ENCODE measurements at places on chromosomes 4 and X. TPM values are rescaled to one million over a fixed set of nuclear protein-coding genes. Genes with fewer than 3 reads are reported as not detected.

- DNase-seq = no peak
Measured at GRCh38 chrX:2536141-2536540, 35.4 kb upstream of the DHRSX start.

DNA sequence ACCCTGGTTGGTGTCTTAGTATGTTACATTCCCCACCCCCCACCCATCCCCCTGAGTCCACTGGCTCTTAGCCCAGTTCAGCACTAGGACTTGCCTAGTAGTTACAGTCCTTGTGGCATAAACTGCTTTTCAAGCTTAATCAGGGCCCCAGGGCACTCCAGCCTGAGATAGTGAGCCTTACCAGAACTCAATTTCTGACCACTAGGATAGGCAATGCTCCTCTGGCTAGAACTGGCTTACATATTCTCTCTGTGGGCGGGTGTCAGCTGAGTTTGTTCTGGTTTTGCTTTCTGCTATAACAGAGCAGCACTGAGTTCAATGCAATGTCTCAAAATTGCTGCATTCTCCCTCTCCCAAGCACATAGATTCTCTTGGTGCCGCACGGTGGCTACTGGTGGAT is 391.4 kb upstream of the DIPK2B start:
- no peak for DNase-seq

Gene USP9X
- polyA plus RNA-seq = 30.0 TPM

GRCh38 chrX:129496625-129497024 is 26.7 kb downstream of the SMARCA1 start:
- DNase-seq = no peak

DNA sequence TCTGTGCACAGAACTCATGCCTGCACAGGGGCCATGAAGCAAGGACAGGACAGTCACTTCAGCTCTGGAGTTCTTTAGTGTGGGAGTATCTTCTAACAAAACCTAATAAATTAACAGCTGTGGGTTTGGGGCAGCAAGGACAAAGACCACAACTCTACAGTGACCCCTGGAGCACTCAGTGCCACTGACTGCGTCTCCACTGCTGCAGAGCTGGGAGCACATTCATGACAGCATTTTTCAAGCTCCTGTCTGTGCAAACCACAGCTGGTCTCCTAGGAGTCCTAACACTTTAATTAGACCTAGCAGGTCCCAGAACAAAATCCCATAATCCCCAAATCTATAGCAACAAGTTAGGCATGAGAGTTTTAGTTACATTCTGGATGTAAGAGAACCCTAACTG is 76.5 kb downstream of the RTL9 start:
- no peak for DNase-seq

DNA sequence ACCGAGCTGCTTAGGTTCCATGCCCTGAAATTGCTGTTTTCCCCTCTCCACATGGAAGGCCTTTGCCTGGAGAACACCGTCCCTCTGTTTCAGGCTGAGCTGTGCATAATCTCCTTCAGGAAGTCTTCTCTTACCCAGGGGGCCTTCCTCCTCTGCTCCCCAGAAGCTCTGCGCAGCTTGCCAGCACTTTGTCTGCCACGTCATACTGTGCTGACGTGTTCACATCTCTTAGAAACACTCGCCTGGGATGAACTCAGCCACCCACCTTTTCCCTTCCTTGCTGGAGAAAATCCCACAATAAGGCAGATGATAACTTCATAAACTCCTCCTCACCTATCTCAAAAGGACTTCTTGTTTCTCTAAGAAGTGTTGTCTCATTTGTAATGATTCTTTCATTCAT is 110.7 kb downstream of the ARHGAP10 start:
- no peak for DNase-seq

Gene TRIM2
- polyA plus RNA-seq = 12.2 TPM

DNA sequence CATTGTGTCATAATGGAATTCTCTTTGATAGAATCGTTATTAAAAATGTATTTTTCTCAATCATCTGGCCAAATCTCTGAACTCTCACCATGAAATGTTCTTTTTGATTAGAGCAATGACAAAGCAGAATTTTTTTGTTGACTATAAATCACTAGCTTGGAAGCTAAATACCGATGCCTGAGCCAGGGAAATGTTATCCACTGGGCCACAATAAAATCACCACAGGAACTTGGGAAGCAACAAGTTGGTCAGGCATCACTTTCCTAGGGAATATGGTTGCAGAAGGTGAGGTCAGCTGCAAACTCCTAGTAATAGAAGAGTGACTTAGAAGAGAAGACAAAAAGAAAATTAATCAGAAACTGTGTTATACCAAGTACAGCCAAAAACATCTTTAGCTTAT is 60.6 kb upstream of the CFAP47 start:
- no peak for DNase-seq

- DNase-seq = no peak
Measured at GRCh38 chr4:185227713-185228278, 18.4 kb downstream of the SNX25 start.

Gene SPANXN3
- polyA plus RNA-seq = not detected

Gene CCNB3
- 0.98 TPM for polyA plus RNA-seq

Gene RHOXF2B
- polyA plus RNA-seq = 0.03 TPM

Gene ENPP6
- polyA plus RNA-seq = not detected

Gene SSX2B
- not detected for polyA plus RNA-seq

GRCh38 chr4:14783011-14783877 is 219.0 kb upstream of the CPEB2 start:
- peak; percentile 87 for DNase-seq

GRCh38 chrX:54085666-54086065 is 41.4 kb upstream of the PHF8 start:
- DNase-seq = no peak

Gene PABPC1L2A
- polyA plus RNA-seq = not detected

DNA sequence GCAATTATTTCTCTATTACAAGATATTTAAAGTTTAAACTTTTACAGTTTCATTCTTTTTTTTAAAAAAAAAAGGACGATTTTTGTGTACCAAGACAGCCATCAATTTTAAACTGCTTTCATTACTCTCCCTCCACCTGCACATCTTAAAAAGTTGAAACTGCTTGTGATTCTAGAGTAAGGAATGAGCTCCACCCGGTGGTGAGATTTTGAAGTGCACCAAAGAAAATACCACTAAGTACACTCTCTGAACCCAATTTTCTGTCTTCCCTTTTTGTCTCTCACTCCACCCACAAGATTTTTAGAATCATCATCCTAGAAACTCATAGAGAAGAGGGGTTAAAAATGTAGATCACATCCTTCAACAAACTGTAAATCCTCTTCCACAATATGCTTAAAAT is 91.3 kb upstream of the WDR44 start:
- peak; percentile 26 for DNase-seq

GRCh38 chr4:8021796-8022195 is 82.1 kb upstream of the AFAP1 start:
- DNase-seq = no peak

Gene SCOC
- polyA plus RNA-seq = 47.2 TPM

Gene NUDT10
- polyA plus RNA-seq = 0.24 TPM

GRCh38 chrX:9466124-9466495 is 1.3 kb downstream of the TBL1X start:
- DNase-seq = no peak

GRCh38 chrX:129823522-129823921 is 20.2 kb downstream of the ZDHHC9 start:
- DNase-seq = no peak

GRCh38 chr4:186651624-186652023 is 72.0 kb downstream of the FAT1 start:
- no peak for DNase-seq

- no peak for DNase-seq
Measured at GRCh38 chr4:165208221-165208652, 876 bp downstream of the KLHL2 start.

DNA sequence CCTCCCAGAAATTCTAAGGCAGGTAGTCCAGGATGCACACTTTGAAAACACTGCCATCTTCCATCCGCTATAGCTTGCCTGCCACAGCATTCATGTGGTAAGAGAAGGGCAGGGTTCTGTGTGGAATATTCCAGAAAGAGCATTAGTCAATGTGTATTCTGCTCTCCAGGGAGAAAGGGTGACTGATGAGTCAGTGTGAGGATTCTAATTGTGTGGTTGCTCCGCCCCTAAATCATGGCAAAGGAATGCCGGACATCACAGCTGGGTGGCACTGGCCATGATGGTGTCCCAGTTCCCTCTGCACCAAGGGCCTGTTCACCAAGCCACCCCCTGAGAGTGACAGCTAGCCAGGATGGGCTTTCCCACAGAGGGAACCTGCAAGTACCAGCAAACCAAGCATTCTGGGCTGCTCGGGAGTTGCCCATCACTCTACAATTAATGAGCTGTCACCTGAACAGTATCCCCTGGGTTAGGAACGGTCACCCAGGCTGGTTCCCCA is 9.5 kb downstream of the IDS start:
- DNase-seq = no peak

GRCh38 chr4:186918466-186918865 is 194.8 kb upstream of the FAT1 start:
- DNase-seq = no peak

Gene GAGE12H
- polyA plus RNA-seq = not detected

DNA sequence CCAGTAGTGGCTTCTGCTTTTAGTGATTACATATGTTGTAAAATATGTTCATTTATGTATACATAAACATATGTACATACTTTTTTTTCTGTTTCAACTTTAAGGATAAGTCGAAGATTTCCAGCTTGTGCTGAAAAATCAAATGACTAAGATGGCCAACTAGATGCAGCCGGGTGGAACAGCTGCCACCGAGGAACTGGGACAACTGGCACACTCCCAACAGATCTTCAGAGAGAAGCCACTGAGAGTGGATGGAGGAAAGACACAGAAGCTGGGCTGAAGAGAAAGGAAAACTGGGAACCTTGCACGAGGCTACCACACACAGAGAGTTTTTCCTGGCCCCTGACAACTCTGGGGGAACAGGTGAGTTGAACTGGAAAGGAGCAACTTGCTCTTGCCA is 207.5 kb downstream of the FAM47B start:
- no peak for DNase-seq

Gene CHRDL1
- not detected for polyA plus RNA-seq

- DNase-seq = no peak
Measured at GRCh38 chrX:132226169-132226568, 6.9 kb upstream of the RAP2C start.

Gene FRMD7
- 0.01 TPM for polyA plus RNA-seq

- DNase-seq = no peak
Measured at GRCh38 chrX:118521435-118521834, 25.8 kb downstream of the DOCK11 start.

GRCh38 chrX:23786268-23786815 is 3.4 kb downstream of the SAT1 start:
- DNase-seq = no peak

- no peak for DNase-seq
Measured at GRCh38 chrX:132107291-132107690, 20.5 kb downstream of the FRMD7 start.

GRCh38 chrX:63784346-63784901 is 590 bp downstream of the ARHGEF9 start:
- no peak for DNase-seq

Gene CAMK2D
- polyA plus RNA-seq = 13.2 TPM

- no peak for DNase-seq
Measured at GRCh38 chr4:128658214-128658631, 151.3 kb upstream of the JADE1 start.

Gene PNMA3
- polyA plus RNA-seq = 0.03 TPM

GRCh38 chr4:7909463-7910262 is 30.0 kb downstream of the AFAP1 start:
- no peak for DNase-seq

GRCh38 chr4:26343038-26343398 is 22.2 kb downstream of the RBPJ start:
- DNase-seq = no peak

Gene GLRB
- polyA plus RNA-seq = 1.0 TPM

Gene ARHGAP4
- 0.66 TPM for polyA plus RNA-seq

Gene WDR1
- 388 TPM for polyA plus RNA-seq

- no peak for DNase-seq
Measured at GRCh38 chrX:2628751-2629315, 62.3 kb upstream of the CD99 start.

- DNase-seq = peak; percentile 71
Measured at GRCh38 chr4:77202491-77202890, 45.5 kb downstream of the CCNG2 start.
